ENCODE measurements at places on chromosomes 2 and 18.

DNA sequence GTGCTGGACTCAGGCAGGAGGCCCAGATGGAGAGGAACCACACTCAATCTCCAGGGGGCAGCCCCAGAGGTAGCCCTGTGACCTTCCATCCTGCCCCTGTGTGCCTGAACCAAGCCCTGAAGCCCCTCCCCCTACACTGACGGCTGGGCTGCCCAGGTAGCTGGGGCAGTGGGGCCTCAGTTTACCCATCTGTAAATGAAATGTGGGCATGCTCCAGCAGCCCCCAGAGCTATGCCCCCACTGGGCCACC is 15.8 kb downstream of the CROCC2 start:
- DNase-seq, result peak; percentile 1

DNA sequence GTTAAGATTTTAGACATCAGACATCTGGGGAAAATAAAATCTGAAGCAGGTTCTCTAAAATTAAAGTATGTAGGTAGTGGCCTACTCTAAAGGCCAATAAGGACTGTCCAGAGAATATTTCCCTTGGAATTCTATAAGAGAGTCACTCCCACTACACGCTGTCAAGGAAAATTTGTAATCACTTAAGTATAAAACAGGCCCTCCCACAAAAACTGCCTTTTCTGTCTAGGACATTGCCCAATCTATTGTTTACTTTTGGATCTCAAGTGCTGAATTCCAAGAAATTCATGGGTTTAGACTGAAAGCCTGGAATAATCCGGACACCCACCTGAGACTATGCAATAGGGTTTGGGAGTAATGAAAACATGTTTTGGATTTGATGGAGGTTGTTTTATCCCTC is 1.7 kb upstream of the SRBD1 start:
- no peak for DNase-seq

DNA sequence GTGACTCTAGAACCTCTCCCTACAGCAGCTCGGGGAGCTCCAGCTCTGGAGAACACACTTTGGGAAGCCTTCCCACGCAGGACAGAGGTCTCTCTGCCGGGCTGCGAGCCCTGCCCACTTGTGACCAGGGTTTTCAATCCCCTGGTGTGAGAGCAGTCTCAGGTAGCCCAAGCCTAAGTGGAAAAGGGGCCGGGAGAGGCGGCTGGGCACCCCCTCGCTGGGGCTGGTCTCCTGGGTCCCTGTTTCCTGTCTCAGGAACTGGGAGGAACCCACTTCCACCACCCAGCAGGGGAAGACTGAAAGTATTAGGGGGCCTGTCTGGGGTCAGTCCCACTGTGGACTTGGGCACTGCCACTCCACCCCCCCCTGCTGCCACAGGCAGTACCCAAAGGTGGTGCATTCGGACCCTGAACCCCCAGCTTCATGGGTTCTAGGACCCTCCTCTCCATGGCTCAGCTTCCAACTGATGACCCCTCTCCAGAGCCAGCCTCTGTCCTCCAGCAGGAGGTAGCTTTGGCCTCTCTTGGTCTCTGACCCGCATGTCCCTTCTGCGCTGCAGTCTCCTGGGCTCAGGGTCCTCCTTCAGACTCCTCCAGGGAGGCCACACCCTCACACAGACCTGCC is 70.0 kb downstream of the RRM2 start:
- no peak for DNase-seq

- DNase-seq, result no peak
Measured at GRCh38 chr2:42196403-42197267, 27.5 kb downstream of the EML4 start.

DNA sequence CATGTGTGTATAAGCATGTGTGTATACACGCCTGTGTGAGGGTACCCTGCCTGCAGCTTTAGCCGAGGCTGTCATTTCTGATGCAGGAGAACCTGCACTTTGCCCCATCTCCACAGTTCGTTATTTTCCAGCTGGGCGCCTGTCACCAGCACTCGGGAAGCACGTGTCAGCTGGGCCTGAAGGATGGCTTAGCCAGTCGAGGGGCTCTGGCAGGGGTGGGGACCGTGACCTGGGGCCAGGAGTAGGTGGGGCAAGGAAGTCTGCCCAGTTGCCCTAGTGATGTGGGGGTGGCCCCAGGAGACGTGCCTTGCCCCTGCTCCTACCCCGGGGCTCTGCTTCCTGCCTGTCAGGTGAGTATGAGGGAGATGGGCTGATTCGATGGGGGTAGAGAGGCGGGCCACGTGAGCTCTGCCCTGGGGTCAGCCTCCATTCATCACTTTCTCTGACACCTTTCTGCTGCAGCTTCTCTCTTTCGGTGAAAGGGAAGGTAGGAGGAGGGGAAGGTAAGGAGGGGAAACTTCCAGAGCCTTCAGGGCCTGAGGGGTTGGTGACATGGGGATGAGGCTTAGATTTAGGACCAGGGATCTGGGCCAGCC is 130.6 kb upstream of the SKOR2 start:
- no peak for DNase-seq

DNA sequence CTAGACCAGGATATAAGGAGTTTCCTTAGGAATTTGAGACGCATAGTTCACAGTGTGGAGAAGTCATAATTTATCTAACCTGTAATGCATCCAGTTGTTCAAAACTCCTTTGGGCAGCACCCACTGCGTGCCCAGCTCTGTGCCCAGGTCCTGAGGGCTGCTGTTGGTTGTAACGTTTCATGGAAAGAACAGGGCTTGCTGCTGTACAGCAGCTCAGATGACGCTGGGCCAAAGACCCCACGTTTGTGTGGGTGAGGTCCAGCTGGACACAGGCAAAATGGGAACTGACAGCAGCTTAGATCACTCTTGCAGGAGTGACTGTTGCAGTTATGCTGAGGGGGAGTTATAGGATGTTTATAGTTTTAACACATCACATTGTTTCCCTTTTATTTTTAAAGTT is 30.0 kb upstream of the HS6ST1 start:
- no peak for DNase-seq

- no peak for DNase-seq
Measured at GRCh38 chr2:151826737-151827157, 1.5 kb downstream of the ARL5A start.

- no peak for DNase-seq
Measured at GRCh38 chr2:77310416-77310815, 211.8 kb downstream of the LRRTM4 start.

DNA sequence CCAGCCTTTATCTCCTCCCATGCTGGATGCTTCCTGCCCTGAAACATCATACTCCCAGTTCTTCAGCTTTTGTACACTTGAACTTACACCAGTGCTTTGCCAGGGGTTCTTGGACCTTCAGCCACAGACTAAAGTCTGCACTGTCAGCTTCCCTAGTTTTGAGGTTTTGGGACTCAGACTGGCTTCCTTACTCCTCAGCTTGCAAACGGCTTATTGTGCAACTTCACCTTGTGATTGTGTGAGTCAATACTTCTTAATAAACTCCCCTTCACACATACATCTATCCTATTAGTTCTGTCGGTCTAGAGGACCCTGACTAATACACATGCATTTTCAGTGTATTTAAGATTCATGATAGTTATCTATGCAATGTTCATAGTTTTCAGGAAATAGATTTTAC is 35.8 kb upstream of the ZNF804A start:
- DNase-seq, result no peak

DNA sequence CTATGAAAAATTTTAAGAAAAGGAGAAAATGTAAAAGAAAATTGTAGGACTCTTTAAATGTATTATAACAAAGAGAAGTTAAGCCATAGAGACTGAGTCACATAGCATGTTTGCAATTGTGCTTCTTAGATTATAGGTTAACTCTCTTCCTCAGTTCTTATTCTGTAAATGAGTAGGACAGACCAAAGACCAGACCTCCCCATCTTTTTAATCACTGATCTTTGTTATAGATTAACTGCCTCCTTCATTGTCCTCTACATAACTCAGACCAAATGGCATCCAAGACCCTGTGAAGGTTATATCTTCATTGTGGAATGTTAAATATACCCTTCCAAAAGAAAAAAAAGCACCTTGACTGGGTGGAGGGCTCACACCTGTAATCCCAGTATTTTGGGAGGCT is 316.9 kb upstream of the LRRTM4 start:
- DNase-seq, result no peak

- no peak for DNase-seq
Measured at GRCh38 chr2:156456616-156457015, 20.4 kb downstream of the GPD2 start.

DNA sequence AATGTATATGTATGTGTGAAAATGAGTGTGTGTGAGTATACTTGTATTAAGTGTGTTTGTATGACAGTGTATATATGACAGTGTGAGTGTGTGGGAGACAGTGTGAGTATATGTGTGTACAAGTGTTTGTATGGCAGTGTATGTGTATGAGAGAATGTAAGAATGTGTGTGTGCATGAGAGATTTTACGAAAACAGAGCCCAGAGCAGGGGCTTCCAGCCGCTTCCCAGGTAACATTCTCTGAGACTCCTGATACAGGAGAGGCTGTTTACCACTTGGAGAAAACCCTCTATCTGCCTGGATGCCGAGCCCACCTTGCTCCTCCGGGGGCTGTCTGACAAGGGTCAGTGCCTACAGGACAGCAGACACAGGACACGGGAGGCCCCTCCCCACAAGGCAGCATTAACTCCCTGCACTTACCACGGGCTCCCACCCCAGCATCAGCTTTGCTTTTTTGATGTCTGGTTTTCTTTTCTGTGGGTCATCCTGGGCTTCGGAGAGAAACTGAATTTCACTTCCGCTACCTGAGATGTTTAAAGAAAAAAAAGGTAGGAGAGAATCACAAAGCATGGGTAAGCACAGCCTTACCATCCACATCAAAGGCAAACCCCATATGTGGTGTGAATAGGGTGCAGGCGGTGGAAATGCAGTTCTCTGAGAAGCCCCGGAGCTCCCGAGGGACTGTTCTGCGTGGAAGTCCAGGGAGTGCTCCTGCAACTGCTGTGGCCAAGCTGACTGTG is 97.6 kb downstream of the UXS1 start:
- DNase-seq, result no peak

GRCh38 chr18:39421276-39421675 is 1855.7 kb upstream of the CELF4 start:
- DNase-seq, result no peak

- DNase-seq, result peak; percentile 15
Measured at GRCh38 chr18:62637807-62638687, 77.3 kb upstream of the PHLPP1 start.

GRCh38 chr2:130756053-130756873 is 923 bp downstream of the AMER3 start:
- DNase-seq, result no peak

GRCh38 chr2:30947686-30948085 is 140.4 kb upstream of the CAPN13 start:
- DNase-seq, result no peak

DNA sequence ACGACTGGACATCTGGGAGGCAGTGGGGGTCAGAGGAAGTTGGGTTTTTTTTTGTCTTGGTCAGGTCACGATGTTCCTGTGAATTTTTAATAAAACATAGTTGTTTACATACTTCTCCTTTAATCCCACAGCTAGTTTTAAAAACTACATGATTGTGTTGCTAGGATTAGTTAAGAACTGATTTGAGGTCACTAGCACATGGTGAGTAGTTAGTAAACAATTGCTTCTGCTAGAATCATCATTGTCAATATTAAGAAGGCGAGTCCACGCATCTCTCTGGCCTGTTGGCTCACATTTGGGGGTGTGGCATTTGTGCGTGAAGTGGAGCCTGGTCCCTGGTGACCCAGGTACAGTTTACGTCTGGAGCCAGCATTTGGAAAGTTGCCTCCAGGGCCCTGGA is 59.4 kb downstream of the AGAP1 start:
- no peak for DNase-seq

- DNase-seq, result no peak
Measured at GRCh38 chr2:118939994-118940393, 2.0 kb upstream of the MARCO start.

- no peak for DNase-seq
Measured at GRCh38 chr18:39571511-39571910, 2005.9 kb upstream of the CELF4 start.

DNA sequence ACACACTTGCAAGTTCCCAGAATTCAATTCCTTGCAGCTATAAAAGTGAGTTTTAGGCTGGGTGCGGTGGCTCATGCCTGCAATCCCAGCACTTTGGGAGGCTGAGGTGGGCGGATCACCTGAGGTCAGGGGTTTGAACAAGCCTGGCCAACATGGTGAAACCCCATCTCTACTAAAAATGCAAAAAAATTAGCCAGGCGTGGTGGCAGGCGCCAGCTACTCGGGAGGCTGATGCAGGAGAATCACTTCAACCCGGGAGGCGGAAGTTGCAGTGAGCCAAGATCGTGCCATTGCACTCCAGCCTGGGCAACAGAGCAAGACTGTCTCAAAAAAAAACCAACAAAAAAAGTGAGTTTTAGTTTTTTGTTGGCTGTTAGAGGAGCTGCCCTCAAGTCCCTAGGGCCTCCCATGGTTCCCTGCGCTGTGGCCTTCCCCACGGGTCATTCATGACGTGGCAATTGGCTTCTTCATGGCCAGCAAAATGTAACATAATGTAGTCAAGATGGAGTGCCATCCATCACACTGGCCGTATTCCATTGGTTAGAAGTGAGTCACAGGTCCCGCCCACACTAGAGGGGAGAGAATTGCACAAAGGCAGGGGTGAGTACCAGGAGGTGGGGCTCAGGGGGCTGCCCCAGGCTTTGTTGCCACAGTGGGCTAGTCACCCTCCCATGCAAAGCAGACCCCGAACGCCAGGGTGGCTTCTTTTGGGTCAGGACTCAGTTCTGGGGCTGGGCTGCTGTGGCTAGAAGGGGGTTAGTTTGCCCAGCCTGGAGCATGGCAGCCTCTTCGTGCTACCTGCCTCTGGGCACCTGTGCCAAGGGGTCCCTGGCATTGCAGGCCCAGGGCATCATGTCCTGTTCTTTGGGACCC is 37.7 kb upstream of the INHBB start:
- DNase-seq, result no peak

- DNase-seq, result no peak
Measured at GRCh38 chr18:67300498-67300897, 216.0 kb downstream of the DSEL start.

DNA sequence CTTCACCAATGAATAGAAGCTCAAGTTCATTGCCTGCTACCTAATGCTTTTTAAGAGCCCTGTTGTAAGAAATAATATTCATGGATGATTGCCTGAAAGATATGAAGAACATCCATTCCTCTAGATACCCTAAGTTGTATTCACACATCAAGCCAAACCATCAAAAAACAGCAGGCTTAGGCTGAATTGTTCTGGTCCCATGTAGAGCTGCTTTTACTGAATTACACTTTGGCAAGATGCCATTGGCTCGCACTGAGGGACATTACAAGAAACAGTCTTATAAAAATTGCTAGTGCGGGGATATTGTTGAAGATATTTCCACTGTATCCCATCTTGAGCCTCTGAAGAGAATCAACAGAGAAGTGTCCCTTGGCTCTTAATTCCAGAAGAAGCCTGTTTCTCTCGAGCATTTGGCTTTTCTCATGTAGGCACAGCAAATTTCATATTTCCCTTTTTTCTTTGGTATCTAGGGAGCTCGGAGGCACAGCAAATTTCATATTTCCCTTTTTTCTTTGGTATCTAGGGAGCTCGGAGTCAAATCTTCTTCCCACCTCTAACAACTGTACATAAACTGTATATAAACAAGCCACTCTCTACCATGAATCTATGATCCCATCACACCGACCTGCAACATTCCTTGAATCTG is 107.5 kb downstream of the COLEC12 start:
- DNase-seq, result no peak
